Stimulated activated CD8-positive, alpha-beta memory T cell treated with anti-CD3 and anti-CD28 coated beads, Interleukin-4, amount 100 ng/mL, for 48 hours (primary cell): ENCODE measurements at places on chromosomes 13 and 19.

DNA sequence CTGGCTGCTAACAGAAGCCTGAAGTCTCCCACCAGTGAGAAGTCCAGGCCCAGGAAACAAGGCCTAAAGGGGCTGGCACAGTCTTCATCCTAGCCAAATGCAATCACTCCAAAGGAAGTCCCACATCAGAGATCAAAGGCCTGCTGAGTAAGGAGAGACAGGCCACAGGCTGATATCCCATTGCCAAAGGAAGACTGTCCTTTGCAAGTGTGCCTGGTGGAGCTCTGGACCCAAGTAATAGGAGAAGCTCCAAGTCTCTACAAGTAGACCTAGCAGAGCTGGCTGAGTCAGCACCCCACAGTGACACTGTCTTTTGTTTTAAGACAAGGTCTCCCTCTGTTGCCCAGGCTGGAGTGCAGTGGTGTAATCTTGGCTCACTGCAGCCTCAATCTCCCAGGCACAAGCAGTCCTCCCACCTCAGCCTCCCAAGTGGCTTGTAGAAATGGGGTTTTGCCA is 4.5 kb downstream of the DBP start:
- DNase-seq: no peak

DNA sequence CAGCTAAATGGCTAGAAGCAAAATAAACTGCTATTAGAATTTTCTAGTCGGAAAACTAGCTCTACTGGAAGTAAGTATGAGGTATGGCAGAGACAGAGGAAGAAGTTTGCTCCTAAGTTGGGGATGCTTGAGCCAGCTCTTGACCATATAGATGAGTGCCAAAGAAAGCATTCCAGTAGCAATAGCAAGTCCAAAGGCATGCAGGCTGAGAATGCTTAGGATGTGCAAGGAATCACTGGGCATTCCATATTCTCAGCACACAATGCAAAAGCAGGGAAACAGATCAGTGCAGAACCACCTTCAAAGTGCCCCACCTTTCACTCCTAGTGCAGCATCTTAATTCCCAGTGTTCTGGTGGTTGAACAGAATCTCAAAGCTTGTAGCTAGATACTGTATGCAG is 32.9 kb downstream of the SERTM1 start:
- no peak for DNase-seq

DNA sequence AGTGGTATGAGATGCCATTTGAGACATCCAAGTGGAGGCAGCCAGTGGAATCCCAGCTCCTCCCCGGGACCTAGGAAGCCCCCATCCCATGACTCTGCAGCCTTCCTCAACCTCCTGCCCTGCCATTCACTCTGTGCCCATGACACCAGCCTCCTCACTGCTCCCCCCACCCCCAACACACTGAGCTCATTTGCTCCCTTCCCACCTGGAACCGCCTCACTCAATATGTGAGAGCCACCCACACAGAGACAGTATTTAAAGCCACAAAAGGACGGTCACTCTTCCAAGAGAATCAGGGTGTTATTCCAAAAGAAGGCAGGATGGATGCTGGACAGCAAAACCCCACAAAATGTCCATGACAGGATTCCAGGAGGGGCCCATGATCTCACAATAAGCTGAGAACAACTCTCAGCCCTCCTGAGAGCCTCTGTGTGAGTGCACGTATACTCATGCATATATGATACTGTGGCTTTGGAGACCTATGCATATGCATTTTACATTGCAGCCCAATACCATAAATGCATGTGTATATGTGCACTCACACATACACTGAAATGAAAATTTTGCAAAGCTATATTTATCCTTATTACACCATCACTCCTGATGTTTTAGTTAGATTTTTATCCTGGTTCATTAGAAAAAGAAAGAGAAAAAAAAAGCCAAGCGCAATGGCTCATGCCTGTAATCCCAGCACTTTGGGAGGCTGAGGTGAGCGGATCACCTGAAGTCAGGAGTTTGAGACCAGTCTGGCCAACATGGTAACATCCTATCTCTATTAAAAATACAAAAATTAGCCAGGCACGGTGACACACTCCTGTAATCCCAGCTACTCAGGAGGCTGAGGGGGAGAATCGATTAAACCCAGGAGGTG is 10.8 kb upstream of the RANBP3 start:
- DNase-seq: no peak

DNA sequence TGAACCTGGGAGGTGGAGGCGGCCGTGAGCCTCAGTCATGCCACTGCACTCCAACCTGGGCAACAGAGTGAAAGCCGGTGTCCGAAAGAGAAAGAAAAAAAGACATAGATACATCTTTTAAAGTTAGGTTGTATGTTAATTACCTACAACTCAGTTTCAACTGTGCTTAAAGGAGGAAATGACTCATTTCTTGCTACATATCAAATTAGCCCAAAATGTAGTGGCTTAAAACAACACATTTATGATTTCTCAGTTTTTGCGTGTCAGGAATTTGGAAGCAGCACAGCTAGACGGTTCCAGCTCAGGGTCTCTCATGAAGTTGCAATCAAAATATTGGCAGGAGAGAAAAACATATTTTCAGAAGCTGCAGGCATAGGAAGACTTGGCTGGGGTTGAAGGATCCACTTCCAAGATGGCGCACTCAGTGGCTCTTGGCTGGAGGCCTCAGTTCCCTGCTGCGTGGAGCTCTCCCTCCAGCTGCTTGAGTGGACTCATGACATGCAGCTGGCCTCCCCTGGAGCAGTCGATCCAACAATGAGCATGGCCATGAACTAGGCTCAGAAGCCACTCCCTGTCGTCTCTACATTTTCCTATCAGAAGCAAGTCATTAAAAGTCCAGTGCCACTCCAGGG is 7.1 kb downstream of the LDLR start:
- DNase-seq: peak; percentile 49

GRCh38 chr13:40352380-40352778 is 314.1 kb downstream of the FOXO1 start:
- no peak for DNase-seq

- no peak for DNase-seq
Observed at GRCh38 chr19:5330307-5330720, 10.3 kb downstream of the PTPRS start.

GRCh38 chr13:77345150-77345780 is 18.4 kb upstream of the MYCBP2 start:
- no peak for DNase-seq

DNA sequence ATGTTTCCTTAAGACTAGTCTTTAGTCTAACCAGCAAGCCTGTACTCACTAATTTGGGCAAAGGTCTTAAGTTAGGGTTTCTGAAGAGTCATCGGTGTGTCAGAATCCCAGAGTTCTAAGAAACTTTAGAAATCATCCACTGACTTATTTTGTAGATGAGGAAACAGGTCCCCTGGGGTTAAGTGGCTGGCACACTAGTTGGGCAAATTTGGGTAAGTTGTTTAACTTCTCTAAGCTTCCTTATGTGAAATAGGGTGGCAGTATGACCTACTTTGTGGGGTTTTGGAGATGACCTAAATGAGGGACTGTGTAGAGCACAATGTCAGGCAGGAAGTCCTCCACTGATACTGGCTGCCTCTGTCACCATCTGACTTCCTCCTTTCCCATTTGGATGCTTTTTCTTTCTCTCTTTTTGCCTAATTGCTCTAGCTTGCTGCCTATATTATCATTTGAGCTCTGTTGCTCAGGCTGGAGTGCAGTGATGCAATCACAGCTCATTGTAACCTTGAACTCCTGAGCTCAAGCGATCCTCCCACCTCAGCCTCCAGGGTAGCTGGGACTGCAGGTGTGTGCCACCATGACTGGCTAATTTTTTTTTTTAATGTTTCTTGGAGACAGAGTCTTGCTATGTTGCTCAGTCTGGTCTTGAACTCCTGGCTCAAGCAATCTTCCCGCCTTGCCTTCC is 2.3 kb downstream of the ADGRE3 start:
- DNase-seq: no peak

DNA sequence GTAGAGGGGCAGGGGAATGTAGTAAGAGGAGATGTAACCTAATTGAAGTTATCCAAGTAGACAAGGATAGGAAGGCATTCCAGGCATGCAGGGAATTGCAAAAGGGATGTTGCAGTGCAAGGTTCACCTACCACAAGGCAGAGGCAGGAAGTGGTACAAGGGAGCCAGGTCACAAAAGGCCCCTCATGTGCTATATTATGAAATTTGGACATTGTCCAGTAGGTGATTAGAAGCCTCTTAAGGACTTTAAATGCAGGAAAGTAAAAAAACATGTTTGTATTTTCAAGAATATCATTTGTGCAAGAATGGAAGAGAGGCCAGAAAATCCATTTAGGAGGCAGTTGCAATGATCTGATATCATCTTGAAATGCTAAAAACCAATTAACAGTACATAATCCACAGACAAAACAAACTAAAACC is 111.4 kb downstream of the FRY start:
- no peak for DNase-seq

- DNase-seq: no peak
Observed at GRCh38 chr13:113452942-113453901, at the start of gene ADPRHL1. Gene ADPRHL1, minus strand, starts transcription at chr13:113453488. Its CDS starts 51 bp downstream, at chr13:113453437.

DNA sequence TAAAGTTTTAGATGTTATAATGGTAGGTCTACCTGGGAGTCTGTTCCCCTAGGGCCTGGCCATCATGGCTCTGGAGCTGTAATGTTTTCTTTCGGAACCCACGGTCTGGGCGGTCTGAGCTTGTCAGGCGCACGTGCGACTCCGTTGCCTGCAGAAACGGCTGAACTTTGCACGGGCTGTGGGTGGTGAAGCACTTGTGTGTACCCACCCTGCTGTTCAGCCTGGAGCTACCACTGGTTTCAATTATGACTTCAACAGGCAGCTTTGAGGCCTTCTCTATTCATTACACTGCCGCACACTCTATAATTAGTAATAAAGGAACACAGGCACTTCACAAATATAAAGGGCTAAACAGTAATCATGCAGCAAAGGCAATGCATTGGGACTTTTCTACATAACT is 6.0 kb downstream of the PCDH8 start:
- no peak for DNase-seq

GRCh38 chr19:46998445-46999125 is 21.1 kb upstream of the NPAS1 start:
- DNase-seq: no peak

DNA sequence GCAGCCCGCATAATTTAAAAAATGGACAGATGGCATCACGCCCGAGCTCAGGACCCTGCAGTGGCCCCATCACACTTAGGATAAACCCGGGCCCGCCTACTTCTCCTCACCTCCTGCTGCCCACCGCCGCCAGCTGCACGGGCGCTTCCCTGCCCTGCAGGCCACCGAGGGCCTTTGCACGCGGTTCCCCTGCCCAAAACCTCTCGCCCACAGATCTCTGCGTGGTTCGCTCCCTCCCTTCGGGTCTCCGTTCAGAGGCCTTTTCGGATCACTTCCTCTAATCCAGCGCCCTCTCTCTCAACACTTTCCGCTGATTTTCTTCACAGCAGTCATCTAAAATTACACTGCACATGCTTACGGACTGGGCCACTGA is 1.8 kb downstream of the SHISA7 start:
- DNase-seq: no peak

DNA sequence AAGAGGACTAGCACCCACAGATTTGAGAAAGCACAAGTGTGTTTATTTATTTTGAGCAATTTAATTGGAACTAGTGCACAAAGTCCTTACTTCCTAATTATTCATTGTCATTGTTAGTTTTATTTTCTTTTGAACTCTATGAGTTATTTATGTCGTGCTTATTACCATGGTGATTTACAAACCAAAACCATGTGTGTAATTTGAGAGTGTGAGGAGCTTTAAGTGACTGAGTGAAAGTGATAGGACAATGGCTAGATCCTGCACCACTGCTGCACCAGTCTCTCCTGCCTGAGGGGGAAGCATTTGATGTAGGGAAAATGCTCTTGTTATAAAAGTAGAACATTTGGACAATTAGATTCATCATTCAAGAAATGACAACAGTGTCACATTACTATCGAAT is 172.3 kb upstream of the KLF12 start:
- DNase-seq: no peak

- no peak for DNase-seq
Observed at GRCh38 chr19:18659281-18660050, 22.6 kb downstream of the KLHL26 start.

DNA sequence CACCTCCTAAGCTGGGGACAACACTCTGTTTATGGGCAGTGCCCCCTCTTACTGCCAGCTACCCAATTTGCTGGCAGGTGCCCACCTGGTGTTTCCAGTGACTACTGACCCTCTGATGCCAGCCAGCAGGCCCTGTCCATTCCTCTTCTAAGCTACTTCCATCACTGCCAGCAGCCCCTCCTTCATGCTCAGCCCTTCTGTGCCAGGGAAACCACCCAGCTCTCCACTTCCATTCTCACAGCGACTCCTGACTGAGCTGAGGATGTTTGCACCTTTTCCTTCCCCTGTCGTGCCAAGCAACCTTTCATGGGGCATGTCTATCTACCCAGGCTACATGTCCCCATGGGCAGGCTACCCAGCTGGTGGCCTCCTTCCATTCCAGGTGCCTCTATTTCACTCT is 24.0 kb upstream of the ZNF492 start:
- DNase-seq: no peak

- DNase-seq: no peak
Observed at GRCh38 chr19:27844261-27844660, 1368.7 kb downstream of the UQCRFS1 start.

- DNase-seq: no peak
Observed at GRCh38 chr13:26525528-26525927, 32.0 kb upstream of the WASF3 start.

- DNase-seq: no peak
Observed at GRCh38 chr13:22765547-22765946, 415.2 kb upstream of the SGCG start.
